ENCODE measurements at places on chromosomes 3 and 15.

GRCh38 chr3:106176734-106177133 lies 307.9 kb upstream of the CBLB start:
- no peak for DNase-seq

GRCh38 chr3:129184396-129184657 lies 631 bp upstream of the CNBP start:
- no peak for DNase-seq

GRCh38 chr3:122826278-122826677 lies 31.4 kb downstream of the SLC49A4 start:
- no peak for DNase-seq

DNA sequence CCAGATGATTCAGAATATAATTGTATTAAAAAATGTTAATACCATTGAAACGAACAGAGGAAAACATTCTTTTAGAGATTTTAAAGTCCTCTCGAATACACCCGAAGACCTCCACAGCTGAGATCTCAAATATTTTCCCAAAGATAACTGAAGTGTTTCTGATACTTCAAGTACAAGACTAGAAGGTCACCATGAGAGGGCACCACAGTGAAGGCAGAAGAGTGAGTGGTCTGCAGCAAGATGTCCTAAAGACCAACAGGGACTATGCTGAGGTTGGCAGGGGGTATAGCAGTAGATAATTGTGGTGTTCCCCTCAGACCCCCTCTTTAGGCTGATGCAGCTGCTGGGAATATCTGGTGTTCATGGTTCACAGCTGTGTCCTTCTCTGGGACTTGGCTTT lies 156.5 kb downstream of the PDCD6IP start:
- no peak for DNase-seq

- no peak for DNase-seq
Measured at GRCh38 chr15:47691882-47692281, 25.4 kb upstream of the SEMA6D start.

GRCh38 chr15:31382713-31383045 lies 56.0 kb downstream of the KLF13 start:
- DNase-seq = no peak

- DNase-seq = no peak
Measured at GRCh38 chr3:76566211-76566534, 473.7 kb upstream of the ROBO2 start.

- no peak for DNase-seq
Measured at GRCh38 chr3:65955792-65956477, 82.8 kb downstream of the MAGI1 start.

GRCh38 chr3:173983343-173983742 lies 585.8 kb downstream of the NLGN1 start:
- DNase-seq = peak; percentile 51

DNA sequence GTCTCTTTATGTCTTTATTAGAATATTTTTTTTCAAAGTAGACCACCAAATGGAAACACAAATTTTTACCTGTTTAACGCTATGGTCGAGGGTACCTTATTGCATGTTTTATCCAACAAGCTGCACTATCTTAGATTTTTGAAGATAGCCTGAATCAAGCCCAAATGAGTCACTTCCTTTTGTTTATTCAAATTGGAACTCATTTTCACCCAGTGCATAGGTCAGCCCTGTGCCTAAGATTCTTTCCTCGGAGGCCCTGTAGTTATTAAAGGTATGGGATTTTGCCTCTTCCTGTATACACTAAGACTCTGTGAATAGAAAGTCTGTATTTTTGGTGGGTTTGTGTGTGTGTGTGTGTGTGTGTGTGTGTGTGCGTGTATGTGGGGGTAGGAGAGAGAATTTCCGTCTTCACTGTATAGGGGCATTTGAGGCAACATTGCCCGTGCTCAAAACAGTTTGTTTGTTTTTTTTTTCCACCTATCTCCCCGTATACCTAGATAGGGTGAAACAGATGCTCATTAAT lies 358.0 kb upstream of the CADM2 start:
- no peak for DNase-seq

DNA sequence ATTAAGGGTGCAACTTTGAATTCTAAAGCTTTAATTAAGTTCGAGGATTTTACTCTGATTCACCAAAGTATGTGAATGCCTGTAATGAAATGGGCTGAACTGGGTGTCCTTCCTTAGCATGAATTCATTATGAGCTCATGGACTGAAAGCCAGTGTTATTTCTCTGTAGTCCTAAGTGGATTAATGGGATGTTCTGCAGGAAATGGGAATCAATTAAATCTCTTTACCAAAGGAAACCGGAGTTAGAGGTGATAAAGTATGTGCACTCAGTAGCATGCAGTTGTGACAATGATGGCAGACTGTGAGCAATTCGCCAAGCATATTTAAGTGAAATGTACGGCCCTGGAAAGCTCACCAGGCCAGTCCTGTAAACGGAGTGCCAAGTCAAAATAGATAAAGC lies 138.7 kb downstream of the CHL1 start:
- DNase-seq = no peak

DNA sequence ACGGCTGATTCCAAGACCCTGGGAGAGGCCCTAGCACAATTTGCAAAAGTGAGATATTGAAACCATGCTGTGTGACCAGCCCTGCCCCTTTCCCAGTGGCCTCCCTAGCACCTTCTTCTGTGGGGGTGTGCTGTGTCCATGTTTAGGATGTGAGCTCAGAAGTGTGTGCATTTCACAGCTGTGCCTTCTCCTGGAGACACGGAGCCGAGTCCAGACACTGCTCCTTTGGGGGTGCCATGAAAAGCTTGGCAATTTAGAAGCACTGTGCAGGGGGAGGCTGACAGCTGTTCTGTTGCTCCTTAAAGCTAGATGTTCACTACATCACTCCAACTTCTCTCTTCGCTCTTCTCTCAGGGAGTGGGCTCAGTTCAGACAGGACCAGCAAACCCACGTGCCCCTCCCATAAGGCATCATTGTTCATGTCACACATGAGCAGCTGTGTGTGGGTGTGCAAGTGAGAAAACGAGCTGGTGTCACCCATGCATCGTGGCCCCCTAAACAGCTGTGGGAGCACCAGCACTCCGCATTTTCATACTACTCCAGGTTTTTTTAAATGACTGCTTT lies 492.6 kb downstream of the GABRG3 start:
- no peak for DNase-seq

DNA sequence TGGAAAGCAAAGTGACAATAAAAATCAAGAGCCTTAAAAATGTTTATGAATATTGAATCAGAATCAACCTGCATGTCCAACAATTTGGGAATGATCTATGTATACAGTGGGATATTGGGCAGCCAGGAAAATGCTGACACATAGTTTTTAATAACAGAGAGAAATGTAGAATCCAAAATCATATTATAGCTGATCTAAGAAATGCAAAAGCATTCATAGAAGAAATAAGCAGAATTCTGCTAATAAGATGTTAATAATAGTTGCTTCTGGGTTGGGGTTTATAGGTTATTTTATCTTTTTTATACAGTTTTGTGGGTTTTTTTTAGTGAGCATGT lies 15.1 kb downstream of the KIF9 start:
- no peak for DNase-seq

- no peak for DNase-seq
Measured at GRCh38 chr3:71397046-71397445, 186.5 kb downstream of the FOXP1 start.
